ENCODE measurements at places on chromosomes 7 and 10.

DNA sequence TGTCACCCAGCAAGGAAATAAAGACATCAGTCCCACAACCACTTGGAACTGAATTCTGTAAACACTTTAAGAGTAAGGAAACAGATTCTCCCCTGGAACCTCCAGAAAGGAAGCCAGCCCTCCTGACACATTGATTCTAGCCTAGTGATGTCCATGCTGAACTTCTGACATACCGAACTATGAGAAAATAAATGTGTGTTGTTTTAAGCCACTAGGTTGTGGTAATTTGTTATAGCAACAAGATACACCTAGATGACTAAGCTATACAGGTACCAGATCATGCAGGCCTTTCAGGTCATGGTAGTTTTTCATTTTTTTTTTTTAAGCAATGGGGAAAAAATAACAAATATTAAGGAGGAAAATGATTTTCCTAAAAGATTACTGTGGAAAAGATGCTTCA is 37.6 kb upstream of the LRRTM3 start:
- no peak for DNase-seq

DNA sequence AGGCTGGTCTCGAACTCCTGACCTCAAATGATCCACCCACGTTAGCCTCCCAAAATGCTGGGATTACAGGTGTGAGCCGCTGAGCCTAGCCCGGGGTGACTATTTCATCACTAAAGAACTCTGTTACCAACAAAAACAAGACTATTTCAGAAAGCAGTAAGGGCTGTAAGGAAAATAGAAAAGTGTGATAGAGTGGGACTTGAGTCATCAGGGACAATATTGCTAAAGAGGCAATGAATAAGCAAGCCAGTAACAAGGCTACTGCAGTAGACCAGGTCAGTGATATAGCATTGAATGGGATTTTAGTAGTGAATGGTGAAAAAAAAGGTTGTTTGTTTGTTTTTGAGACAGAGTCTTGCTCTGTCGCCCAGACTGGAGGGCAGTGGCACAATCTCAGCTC is 51.7 kb downstream of the SVOPL start:
- DNase-seq, result no peak

DNA sequence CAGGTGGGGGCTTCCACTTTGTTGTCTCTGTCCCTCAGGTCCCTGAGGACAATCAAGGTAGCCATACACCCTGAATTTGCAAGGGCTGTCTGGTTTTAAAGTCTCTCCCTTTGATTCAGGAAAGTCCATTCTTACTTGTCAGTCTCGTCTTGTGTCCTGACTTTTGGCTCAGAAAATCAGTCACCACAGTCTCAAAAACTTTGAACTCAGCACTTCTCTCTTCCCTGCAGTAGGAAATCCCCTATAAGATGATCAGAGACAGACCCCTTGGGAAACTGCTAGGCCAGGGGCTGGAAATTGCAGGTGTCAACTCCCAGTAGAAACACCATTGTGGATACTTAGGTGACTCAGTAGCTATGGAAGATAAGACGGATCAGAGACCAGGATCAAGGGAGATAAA is 73.1 kb downstream of the CDC123 start:
- DNase-seq, result no peak

DNA sequence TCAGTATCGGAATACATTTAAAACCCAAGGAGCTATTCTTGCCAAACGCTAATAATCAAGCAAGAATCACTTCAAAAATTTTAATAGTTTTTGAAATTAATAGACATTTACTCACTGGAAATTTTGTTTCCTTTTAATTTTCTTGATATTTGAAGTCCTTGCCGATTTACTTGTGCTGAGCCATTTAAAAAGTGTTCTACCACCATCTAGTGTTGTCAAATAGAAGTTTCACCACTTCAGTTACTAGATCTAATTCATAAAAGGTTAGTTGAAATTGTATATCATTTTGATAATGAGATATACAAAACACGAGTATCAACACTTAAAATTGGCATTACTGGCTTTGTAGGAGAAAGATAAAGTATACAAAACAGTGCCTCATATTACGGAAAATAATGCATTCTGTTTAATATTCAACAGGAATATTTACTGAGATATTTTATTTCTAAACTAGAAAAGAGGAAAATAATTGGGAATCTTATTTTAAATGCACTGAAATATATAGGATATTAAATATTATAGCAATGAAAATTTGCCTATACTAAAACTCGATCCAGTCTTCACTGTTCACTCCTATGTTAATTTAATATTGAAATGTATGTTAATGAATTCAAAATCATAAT is 664.8 kb upstream of the SEMA3D start:
- no peak for DNase-seq

- DNase-seq, result no peak
Measured at GRCh38 chr7:107037717-107038603, 6.5 kb upstream of the PRKAR2B start.

DNA sequence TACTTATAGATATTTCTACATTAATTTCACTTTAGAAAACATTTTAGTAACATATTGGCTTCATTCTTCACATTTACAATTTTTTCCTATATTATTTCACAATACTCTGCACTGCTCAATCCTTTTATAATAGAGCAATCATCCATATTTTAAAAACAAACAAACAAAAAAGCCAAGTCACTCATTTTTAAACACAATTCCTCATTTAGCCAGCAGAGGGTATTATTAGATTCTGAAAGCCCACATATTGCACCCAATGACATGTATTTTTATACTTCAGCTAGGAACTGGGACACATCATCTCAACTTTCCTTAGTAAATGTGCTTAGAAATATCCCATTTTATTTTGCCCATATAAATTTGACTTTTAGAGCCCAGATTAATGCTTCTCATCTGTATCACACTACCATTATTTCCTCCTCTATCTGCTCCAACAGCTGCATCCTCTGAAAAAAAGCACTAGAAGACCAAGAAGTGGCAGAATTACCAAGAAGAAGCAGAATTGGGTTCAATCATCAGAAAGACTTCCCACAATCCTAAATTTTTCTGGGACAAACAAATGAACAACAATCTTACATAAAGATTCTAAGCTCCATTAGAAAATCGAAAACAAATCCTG is 29.5 kb downstream of the CTNNA3 start:
- DNase-seq, result no peak

DNA sequence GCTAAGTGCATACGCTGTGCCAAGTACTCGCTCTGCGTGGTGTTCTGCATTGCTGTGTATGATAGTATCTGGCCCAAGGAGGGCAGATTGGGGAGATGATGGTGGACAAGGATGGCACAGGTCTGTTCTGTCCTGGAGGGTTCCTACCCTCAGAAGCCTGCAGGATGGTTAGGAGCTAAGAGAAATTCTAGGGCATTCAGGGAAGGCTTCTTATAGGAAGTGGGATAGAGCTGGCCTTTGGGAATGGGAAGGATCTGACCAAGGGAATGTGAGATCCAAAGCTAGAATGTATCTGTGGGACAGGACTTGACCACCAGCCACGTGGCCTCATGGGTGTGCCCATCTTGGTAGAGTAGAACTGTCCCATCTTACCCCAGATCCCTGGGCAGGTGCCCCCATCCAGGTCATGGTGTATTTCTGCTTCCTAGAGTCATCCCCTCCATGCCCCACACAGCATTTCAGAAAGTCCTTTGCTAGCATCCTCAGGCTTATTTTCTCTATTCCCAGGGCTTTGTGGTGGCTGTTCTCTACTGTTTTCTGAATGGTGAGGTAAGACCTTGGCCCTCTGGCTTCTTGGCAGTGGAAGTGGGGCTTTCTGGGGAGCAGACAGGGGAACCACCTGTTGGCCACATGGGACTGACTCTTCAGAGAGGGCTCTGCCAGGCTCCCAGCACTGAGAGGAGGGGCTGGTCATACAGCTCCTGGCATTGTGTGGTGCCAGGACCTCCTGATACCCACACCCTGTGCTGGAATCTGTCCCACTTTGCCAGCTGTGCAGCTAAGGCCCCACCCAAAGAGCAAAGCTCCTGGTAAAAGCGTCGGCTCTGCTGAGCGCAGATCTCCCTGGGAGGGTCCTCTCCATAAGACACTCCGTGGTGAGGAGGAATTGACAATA is 52.5 kb downstream of the ADCYAP1R1 start:
- no peak for DNase-seq

- no peak for DNase-seq
Measured at GRCh38 chr10:88952647-88953111, at the start of gene ACTA2. TSS of gene ACTA2 (minus strand) at chr10:88952773. CDS start at chr10:88948930, 3,843 bp downstream.

GRCh38 chr10:94403380-94404213 is 1.3 kb downstream of the TBC1D12 start:
- DNase-seq, result peak; percentile 15

DNA sequence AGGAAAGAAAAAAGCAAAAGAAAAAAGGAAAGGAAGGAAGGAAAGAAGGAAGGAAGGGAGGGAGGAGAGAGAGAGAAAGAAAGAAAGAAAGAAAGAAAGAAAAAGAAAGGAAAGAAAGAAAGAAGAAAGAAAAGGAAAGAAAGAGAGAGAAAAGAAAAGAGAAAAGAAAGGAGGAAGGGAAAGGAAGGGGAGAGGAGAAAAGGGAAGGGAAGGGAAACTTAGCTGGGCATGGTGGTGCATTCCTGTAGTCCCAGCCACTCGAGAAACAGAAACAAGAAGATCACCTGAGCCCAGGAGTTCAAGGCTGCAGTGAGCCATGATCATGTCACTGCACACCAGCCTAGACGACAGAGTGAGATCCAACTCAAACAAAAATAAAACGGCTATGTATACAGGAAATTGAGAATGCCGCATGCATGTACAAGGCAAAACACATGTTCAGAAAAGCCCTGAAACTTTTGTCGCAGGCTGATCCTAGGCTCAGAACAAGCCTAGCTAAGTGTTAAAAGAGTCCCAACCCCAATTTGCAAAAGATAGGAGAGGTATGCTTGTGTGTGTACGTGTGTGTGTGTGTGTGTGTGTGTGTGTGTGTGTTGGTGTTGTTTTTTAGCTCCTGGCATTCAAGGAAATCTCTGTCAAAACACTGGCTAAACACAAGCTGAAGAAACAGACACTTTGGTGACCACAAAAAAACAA is 6.6 kb upstream of the NPC1L1 start:
- no peak for DNase-seq

- DNase-seq, result no peak
Measured at GRCh38 chr10:106158241-106158640, 1006.3 kb downstream of the SORCS1 start.

DNA sequence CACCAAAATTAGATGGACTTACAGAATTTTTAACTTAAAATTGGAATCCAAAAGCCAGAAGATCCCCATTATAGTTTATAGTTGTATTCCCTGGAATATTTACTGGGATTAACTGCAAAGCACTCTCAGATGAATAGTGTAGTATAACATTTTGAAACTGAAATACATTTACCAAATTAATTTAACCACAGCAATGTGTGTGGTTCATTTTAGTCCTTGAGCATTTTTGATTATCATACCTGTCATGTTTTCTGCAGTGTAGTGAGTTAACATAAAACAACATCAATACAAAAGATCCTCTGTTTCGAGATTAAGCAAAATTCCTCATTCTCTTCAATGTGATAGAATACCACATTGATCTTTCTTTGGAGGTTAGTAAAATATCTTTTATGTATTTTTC is 3.7 kb downstream of the VIM start:
- DNase-seq, result no peak

DNA sequence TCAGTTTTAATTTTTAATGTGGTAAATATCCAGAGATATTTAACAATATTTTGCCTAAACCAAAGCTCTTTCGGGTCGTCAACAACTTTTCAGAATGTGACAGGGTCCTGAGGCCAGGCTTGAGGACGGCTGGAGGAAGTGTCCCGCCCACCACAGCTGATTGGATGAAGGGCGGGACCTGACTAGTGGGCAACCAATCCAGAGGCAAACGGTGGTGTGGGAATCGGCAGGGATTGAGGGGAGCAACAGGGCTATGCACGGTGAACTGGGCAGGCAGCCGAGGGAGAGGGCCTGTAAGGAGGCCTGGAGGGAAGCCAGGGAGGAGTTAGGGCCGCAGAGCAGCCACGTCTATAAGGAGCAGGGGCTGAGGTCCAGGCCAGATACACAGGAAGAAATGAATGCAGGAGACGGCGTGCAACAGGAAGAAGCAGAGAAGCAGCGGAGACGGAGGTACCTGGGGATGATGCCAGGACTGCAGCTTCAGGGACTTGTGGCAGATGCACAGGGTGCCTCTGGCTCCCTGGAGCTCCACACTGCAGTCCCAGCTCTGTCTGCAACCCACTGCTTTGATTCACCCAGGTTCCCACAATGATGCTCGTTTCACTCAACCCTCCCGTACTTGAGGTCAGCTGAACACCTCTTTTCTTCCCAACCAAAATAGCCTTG is 46.1 kb upstream of the ZMIZ1 start:
- peak; percentile 13 for DNase-seq

GRCh38 chr7:91800389-91800788 is 80.1 kb downstream of the MTERF1 start:
- DNase-seq, result no peak

- DNase-seq, result no peak
Measured at GRCh38 chr7:47771990-47772360, 176.3 kb downstream of the PKD1L1 start.

GRCh38 chr10:117537904-117538524 is 4.5 kb upstream of the EMX2 start:
- no peak for DNase-seq

GRCh38 chr7:11767148-11767547 is 64.8 kb downstream of the THSD7A start:
- no peak for DNase-seq

GRCh38 chr10:128044961-128045832 is 81.0 kb downstream of the MKI67 start:
- DNase-seq, result no peak

DNA sequence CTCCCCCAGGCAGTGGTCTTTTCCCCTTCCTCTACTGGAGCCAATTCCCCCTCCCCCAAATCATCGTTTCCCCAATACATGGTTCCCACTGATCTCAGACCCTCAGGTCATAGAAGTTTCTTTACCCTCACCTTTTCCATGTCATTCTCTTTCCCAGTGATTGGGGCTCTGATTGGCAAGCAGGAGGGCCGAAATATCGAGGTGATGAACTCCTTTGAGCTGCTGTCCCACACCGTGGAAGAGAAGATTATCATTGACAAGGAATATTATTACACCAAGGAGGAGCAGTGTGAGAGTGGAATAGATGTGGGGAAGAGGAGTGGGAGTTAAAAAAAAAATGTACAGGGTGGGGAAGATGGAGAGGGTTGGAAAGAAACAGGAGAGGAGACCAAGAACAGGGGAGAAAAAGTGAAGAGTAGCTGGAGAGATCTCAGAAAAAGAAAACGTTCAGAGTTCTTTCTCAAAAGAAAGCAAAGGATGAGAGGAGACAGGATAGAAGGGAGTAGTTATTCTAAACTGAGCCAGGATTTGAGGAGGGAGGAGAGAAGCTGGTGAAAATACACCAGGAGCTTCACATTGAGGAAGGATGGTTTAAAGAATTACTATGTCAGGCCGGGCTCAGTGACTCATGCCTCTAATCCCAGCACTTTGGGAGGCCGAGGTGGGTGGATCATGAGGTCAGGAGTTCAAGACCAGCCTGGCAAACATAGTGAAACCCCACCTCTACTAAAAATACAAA is 858 bp downstream of the COPS6 start:
- DNase-seq, result no peak

- no peak for DNase-seq
Measured at GRCh38 chr7:24574386-24574785, 1.1 kb downstream of the PALS2 start.

- peak; percentile 51 for DNase-seq
Measured at GRCh38 chr7:101173752-101174244, 6.3 kb downstream of the NAT16 start.
